Stimulated activated CD4-positive, alpha-beta T cell treated with anti-CD3 and anti-CD28 coated beads, Interleukin-4, amount 100 ng/mL, for 48 hours (primary cell): ENCODE measurements at places on chromosomes 2 and 18.

GRCh38 chr2:39494784-39495251 lies 57.7 kb upstream of the MAP4K3 start:
- DNase-seq: no peak

GRCh38 chr2:240131941-240132650 lies 4.0 kb downstream of the COPS9 start:
- DNase-seq: no peak

DNA sequence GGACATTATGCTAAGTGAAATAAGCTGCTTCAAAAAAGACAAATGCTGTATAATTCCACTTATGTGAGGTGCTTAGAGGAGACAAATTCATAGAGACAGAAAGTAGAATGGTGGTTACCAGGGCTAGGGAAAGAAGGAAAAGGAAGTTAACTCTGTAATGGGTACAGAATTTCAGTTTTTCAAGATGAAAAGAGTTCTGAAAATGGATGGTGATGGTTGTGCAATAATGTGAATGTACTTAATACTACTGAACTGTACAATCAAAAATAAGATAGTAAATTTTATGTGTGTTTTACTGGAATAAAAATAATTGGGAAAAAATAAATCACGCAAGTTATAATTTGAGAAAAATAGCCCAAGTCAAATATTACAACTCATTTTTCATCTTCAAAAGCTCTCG lies 27.5 kb downstream of the ARHGAP25 start:
- DNase-seq: no peak

DNA sequence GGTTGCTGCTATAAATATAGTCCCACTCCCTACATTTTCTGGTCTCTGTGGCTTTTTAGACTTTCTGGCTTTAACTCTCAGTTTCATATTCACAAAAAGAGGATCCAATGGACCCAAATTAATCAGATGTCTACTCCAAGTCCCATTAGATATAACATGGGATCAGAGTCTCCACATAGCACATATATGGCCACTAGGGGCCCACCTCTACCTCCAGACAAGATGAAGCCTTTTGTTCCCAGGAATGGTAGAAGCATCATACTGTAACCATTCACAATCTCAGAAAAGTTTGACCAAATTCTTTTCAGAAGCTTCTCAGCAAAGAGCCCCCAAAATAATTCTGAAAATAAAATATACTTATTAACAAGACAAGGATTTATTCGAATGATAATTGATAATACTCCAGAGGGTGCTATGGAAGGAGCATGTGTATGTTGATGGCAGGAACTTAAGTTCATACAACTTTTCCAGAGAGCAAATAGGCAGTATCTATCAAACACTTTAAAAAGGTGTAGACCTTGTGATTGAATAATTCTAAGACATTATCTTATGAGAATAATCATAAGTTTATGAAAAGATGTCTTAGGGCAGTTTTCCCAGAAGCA lies 382.3 kb upstream of the CRIM1 start:
- DNase-seq: no peak

- no peak for DNase-seq
Observed at GRCh38 chr2:137155356-137156104, 390.2 kb downstream of the THSD7B start.

DNA sequence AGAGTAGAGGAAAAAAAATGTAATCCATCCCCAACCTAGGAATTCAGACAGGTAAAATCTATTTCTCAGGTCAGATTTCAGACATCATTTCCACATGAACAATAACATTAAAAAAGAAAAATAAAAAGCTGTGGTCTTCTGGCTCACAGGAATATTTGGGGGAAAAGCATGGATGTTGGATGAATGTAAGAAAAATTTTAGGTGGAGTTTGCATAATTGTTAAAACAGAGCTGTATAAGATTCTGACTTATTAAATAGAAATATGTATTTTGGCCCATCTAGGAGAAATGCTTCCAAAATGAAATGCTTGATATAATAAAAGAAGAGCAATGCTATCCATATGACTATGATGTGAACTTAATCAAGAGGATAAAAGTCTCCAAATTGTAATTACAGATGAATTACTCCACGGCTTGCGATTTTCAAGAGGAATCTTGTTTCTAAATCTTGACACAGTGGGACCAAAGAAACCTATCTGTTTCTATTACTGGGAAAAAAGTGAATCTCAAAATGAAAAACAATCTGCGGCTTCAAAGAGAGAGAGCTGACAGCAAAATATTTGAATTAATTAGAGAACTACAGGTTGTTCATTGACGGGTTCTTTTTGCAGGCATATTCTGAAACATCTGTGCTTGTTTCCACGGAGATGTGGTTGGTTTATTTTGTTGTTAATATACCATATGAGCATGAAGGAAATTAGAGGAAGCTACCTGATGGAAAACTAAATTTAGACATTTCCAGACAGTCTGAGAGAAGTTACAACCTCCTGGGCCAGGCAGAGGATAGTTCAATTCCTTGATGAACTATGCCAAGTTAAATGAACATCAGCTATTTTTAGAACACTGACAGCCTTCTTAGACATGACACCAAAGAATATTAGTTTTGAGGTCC lies 468.7 kb downstream of the PID1 start:
- DNase-seq: no peak

- no peak for DNase-seq
Observed at GRCh38 chr2:236308855-236309668, 44.9 kb upstream of the ASB18 start.

- DNase-seq: no peak
Observed at GRCh38 chr2:175861958-175862357, 140.1 kb downstream of the LNPK start.

GRCh38 chr18:69250305-69251151 lies 150.2 kb upstream of the DOK6 start:
- DNase-seq: no peak

DNA sequence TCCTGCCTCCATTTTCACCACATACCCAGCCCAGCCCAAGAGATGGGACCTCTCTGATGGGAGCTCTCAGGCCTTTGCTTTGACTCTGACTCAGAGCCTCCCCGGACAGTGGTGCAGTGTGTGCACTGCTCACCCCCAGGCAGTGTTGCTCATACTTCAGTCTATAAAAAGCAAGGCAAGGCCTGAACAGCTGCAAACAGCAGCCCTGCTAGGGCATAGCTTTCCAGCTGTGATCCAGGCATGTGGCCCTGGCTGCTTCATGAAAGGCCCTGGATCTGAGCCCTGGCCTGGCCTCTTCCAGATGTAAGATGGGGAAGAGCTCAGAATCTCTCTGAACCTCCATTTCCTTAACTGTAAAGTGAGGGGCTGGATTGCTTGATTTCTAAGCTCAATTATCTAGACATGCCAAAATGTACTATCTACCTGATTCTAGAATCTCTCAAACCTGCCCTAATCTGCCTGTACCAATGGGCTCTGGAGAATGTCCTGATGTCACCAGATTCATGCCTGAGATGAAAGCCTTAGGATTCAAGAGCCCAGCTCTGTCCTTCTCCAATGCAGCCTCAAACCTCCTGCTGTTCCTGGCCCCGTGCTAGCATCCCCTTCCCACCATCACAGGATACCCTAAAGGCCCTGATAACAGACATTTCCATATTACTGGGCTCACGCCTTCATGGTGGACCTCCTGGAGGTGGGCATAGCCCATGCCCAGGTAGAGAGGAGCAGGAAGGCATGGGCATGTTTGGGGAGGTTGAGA lies 206.9 kb downstream of the ARL4C start:
- DNase-seq: no peak

DNA sequence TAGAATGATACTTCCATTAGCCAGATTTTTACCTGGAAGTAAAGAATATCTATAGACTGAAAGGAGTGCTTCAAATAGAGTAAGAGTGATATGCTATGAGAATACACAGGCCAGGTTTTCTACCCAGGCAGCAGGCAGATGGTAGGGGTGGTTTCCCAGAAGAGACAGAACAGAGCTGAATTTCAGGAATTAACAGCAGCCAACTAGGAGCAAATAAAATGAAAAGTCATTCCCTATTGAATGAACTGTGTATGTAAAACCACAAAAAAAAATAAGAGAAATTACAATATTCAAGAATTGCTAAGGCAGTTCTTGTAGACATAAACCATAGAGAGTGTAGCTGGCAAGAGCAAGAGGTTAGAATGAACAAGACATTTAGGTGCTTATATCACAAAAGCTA lies 336.8 kb downstream of the KCNJ3 start:
- DNase-seq: no peak

GRCh38 chr2:222255090-222255489 lies 43.7 kb downstream of the PAX3 start:
- DNase-seq: no peak

- DNase-seq: no peak
Observed at GRCh38 chr2:878245-878930, 72.3 kb upstream of the SNTG2 start.

DNA sequence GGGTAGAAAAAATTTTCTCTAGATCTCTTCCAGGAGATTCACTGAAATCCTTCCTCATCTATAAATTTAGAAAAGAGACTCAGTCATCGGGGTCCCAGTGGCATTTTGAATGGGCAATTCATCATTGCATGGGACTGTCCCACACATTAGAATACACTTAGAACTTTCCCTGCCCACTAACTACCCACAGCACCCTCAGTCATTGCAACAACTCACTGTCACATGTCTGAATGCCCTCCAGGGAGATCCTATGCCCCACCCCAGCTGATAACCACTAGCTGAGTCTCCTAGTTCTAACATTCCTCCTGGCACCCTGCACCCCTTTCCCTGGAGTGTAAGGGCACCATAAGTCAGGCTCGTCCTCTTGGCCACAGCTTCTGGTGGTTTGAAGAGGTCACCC lies 89.6 kb downstream of the INSIG2 start:
- DNase-seq: no peak

- DNase-seq: no peak
Observed at GRCh38 chr2:70126413-70126812, 39.1 kb downstream of the PCBP1 start.

DNA sequence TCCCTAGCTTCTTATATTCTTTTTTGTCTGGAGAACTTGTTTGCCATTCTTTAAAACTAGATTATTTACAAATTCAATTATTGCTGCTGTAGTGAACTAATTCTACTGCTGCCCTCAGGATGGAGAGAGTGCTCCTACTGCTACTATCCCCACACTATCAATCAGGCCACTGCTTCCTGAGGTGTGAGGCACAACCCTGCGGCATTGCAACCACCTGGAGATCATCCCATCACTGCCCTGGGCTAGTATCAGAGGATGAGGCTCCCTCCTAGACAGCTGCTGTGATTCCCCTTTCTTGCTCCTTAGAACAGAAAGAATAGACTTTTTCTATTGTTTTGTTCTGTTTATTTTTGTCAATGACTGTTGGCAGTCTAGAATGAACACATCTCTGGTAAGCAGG lies 146.6 kb downstream of the CDH19 start:
- no peak for DNase-seq

DNA sequence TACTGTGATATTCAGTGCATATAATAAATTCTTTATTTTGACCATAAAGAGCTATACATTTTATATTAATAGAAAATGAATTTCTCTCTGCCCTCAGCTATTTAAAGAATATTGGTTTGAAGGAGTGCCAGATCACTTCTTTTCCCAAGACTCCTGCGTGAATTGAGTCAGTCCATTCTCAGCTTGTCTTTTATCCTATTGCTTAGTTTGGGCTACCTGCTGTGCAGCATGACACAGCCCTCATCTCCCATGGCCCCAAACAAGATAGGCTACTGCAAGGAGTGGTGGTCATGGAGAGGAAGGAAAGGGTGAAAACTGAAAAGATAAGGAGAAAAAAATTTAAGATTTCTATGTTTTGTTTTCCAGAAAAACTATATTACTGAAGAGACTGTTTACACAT lies 10.1 kb upstream of the FBXO11 start:
- DNase-seq: no peak

- DNase-seq: no peak
Observed at GRCh38 chr18:47953471-47953931, 23.0 kb upstream of the SMAD2 start.

GRCh38 chr18:33830213-33830612 lies 252.2 kb downstream of the ASXL3 start:
- no peak for DNase-seq

DNA sequence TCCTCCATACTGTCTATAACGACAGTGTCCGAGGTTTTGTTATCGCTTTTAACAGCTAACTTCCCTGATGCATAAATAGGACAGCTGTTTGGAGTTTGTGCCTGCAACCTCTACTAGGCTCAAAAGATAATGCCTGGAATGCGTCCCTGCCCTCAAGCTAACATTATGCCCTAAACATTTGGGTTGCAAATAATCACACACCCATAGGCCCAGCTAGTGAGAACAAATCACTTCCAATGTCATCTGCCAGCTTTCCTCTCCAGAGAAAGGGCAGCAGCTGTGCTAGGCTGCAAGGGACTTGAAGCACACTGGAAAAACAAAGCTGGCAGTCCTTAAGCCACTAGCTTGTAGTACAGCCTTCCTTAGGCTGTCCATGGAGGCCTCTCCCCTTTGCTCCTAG lies 201.8 kb upstream of the LYPD1 start:
- DNase-seq: no peak

- no peak for DNase-seq
Observed at GRCh38 chr18:77202329-77202728, 47.3 kb upstream of the GALR1 start.

GRCh38 chr18:10460414-10461018 lies 6.1 kb downstream of the APCDD1 start:
- DNase-seq: no peak

- DNase-seq: no peak
Observed at GRCh38 chr2:219736209-219736608, 108.8 kb downstream of the SLC4A3 start.

DNA sequence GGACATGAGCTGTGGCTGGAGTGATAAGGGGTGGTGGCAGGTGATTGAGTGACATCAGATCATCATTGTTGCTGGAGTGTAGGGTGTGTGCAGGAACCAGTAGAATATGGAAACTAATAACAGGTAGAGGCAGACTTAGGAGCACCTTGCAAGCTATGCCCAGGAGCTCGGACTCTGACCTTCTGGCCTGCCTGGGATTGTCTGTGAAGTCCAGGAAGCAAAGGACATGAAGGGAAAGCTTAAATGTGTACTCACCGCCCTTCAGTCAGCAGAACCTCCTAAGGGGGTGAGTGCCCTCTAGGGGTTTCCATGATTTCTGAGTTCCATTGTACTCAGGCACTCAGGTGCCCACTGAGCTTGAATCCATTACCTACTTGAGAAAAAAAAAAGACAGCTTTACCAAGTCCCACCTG lies 104.2 kb downstream of the CRIM1 start:
- no peak for DNase-seq

DNA sequence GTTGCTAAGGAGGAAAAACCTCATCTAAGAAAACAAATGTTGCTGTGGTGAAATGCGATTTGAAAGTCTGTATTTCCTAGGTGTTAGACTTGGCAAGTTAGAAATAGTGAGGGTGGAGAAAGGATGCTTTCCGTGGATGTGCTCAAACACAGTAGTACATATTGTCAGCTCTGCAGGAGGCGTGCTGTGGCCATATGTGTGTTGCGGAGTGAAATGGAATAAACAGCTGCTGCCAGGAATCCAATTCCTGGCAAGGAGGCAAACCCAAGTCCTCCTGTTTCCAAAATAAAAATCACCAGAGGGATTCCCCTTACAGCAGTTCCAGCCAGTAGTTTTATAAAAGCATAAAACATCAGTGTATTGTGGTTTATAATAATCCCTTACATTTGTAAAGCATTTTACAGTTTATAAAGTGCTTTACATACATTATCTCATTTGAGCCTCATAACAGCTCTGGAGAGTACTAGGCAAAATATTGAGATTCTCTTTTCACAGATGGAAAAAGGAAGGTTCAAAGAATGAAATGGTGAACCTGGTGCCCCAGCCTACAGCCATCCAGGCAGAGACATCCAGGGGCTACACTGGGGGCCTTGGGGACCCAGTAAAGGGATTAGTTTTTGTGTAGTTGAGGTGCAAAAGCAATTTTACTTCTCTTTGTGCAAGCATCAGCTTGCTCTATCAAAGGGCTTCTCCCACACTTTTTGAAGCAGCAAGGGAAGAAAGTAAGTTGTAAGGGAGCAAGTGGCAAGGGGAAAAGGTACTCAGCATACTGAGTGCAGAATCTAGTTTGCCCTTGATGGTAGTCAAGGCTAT lies 206.0 kb downstream of the AGPS start:
- no peak for DNase-seq
